Left lung (tissue), 14 donors: ENCODE measurements at places on chromosomes 12 and 14. TPM values are rescaled to one million over a fixed set of nuclear protein-coding genes. Genes with fewer than 3 reads are reported as not detected.

GRCh38 chr14:29925736-29926135, 1.9 kb downstream of the PRKD1 start:
- DNase-seq = no peak

DNA sequence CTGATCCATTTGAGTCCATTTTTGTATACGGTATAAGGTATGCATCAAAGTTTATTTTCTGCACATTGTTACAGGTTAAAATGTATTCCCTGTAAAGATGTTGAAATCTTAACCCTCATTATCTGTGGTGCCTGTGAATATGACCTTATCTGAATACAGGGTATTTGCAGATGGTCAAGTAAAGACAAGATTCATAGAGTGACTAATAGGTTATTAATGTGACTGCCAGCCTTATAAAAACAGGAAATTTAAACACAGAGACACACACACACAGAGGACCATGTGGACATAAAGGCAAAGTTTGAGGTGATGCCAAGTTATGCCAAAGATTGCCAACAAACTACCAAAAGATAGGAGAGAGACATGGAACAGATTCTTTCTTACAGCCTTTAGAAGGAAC, 347.2 kb upstream of the DCN start:
- DNase-seq = no peak

IFNG-AS1 gene
- 0.26 TPM for polyA plus RNA-seq

MFAP5 gene
- polyA plus RNA-seq = 0.87 TPM

DNA sequence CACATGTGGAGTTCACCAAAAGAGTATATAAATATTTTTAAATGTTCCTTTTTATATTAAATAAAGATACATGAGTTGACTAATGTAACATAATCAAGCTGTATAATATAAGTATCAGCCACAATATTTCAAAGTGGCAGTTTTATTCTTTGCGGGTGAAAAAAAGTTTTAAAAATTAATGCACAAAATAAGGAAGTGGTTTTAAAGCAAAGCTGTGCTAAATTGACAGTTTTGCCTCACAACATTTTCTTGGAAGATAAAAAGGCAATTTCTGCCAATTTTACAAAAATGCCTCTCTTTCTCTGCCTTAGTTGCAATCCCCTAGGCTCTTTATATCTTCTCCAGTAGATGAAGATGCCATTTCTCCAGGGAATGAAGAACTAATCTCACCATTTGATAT, 719.1 kb downstream of the C12orf50 start:
- DNase-seq = no peak
